Sigmoid colon (tissue), 7 donors: ENCODE measurements at places on chromosomes 2 and 18. TPM values are rescaled to one million over a fixed set of nuclear protein-coding genes. Genes with fewer than 3 reads are reported as not detected.

DNA sequence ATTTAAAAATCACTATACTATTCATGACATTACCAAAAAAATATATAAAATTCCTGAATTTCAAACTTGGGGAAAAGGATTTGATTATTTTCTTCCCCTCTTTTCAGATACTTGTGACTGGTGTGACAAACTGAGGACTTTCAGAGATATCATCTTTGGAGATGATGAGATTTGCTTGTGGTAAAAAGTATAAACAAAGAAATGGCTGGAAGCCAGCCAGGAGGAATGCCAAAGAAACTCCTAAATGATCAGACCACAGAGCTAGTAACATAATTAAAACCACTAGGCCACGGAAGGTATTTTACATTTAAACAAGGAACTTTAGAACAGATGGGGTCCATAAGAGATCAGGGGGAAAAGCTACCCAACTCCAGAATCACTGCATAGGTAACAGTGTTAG, 58.7 kb downstream of the PIGN start:
- no peaks in the 10 kb centered on the region for H3K27me3 ChIP-seq
- no peaks in the 10 kb centered on the region for H3K36me3 ChIP-seq
- no peak overlapping the region for H3K27ac ChIP-seq
- no peak for DNase-seq
- no peak overlapping the region for H3K4me3 ChIP-seq
- no peaks in the 10 kb centered on the region for H3K4me1 ChIP-seq

DNA sequence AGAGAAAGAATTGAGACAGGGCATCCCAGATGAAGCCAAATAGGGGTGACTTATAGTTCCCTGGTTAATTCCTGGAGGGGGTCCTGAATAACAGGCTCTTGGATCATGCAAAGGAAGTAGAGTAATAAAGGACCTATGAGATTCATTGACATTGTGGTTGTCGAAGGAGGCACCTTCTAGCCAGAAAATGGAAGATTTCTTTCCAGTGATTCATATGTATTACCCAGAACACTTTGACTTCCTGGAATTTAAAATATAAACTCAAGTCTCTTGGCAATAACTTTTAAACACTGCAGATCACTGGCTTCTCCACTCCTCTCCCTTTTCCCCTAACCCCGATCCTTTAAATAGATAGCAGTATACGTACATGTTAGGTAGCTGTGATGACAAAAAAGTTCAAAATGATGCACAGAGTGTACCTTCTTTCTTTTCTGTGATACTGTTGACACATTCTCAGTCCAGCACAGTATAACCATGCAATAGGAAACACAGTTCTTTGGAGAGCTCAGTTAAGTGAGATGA, 211.8 kb downstream of the LTBP1 start:
- no peaks in the 10 kb centered on the region for H3K36me3 ChIP-seq
- DNase-seq, result no peak
- H3K4me1 ChIP-seq, result no peaks in the 10 kb centered on the region
- H3K27me3 ChIP-seq, result no peaks in the 10 kb centered on the region
- no peak overlapping the region for H3K4me3 ChIP-seq

DNA sequence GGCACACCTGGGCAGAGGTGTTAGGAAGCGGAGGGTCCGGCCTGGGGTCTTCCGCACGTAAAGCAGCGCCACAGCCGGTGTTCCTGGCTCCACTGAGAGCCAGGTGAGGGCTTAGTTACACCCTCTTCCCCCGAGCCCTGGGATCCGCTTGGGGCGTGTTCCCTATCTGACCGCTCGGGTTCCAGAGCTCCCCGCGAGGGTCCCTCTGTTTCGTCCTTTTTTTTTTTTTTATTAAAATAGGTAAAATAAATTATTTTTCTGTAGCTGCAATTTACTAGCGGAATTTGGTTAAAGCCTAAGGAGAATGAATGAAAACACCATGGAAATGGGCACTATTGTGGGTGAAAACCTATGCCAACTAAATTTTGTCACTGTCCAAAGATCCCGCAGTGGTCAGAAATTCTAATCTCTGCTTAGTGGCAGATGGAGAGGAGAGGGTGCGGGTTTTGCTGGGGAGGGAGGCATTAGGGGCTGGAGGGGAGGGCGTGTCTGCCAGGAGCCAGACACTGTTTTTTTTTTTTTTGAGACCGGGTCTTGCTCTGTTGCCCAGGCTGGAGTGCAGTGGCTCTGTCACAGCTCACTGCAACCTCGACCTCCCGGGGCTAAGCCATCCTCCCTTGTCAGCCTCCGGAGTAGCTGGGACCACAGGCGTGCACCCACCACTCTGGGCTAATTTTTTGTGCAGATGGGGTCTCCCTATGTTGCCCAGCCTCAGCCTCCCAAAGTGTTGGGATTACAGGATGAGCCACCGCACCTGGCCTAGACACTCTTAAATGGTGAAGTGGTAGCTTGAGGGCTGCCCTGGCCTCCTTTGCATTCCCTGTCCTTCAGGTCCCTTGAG, 834 bp downstream of the PDCL3 start:
- peak overlapping the region; percentile 87 for H3K4me3 ChIP-seq
- peaks cover 30% of the 10 kb centered on the region for H3K4me1 ChIP-seq
- no peaks in the 10 kb centered on the region for H3K27me3 ChIP-seq
- peak overlapping the region; percentile 88 for H3K27ac ChIP-seq
- DNase-seq, result peak; percentile 64
- peaks cover 26% of the 10 kb centered on the region for H3K36me3 ChIP-seq

- no peaks in the 10 kb centered on the region for H3K36me3 ChIP-seq
- H3K4me3 ChIP-seq, result no peak overlapping the region
- DNase-seq, result no peak
- H3K27ac ChIP-seq, result no peak overlapping the region
- H3K27me3 ChIP-seq, result no peaks in the 10 kb centered on the region
- peaks cover 21% of the 10 kb centered on the region for H3K4me1 ChIP-seq
Measured at GRCh38 chr18:55240978-55241377, 281.7 kb upstream of the CCDC68 start.

SKOR2 gene
- not detected for total RNA-seq

GRCh38 chr2:218798767-218799504, 17.0 kb downstream of the CYP27A1 start:
- H3K4me3 ChIP-seq, result no peak overlapping the region
- no peak for DNase-seq
- no peaks in the 10 kb centered on the region for H3K4me1 ChIP-seq
- no peaks in the 10 kb centered on the region for H3K27me3 ChIP-seq
- no peaks in the 10 kb centered on the region for H3K36me3 ChIP-seq

- peaks cover 14% of the 10 kb centered on the region for H3K36me3 ChIP-seq
- peak overlapping the region; percentile 64 for H3K27ac ChIP-seq
- peaks cover 41% of the 10 kb centered on the region for H3K4me1 ChIP-seq
- no peaks in the 10 kb centered on the region for H3K27me3 ChIP-seq
Measured at GRCh38 chr2:127508023-127508630, 18.2 kb downstream of the IWS1 start.

GRCh38 chr2:176612036-176612435, 342.8 kb downstream of the MTX2 start:
- H3K27me3 ChIP-seq, result no peaks in the 10 kb centered on the region
- no peaks in the 10 kb centered on the region for H3K36me3 ChIP-seq
- no peak overlapping the region for H3K4me3 ChIP-seq
- no peak for DNase-seq
- H3K27ac ChIP-seq, result no peak overlapping the region

RGPD4 gene
- not detected for total RNA-seq

DNA sequence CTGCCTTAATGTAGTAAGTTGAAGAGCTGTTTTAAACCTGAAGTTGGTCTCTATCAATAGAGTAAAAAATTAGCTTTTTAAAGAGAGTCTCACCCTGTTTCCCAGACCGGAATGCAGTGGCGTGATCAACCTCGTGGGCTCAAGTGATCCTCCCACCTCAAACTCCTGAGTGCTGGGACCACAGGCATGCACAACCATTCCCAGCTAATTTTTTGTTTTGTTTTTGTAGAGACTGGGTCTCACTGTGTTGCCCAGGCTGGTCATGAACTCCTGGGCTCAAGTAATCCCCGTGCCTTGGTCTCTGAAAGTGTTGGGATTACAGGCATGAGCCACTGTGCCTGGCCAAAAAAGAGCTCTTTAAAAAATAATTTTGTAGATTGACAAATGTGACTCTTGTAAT, 40.3 kb downstream of the CRIM1 start:
- H3K27me3 ChIP-seq, result no peaks in the 10 kb centered on the region
- DNase-seq, result no peak
- peaks cover 22% of the 10 kb centered on the region for H3K4me1 ChIP-seq
- H3K27ac ChIP-seq, result peak overlapping the region; percentile 69
- H3K36me3 ChIP-seq, result no peaks in the 10 kb centered on the region

GRCh38 chr2:202494300-202495229, 118.4 kb downstream of the BMPR2 start:
- H3K36me3 ChIP-seq, result no peaks in the 10 kb centered on the region
- no peaks in the 10 kb centered on the region for H3K27me3 ChIP-seq
- no peak overlapping the region for H3K4me3 ChIP-seq
- H3K27ac ChIP-seq, result no peak overlapping the region
- peaks cover 17% of the 10 kb centered on the region for H3K4me1 ChIP-seq
- DNase-seq, result no peak

DNA sequence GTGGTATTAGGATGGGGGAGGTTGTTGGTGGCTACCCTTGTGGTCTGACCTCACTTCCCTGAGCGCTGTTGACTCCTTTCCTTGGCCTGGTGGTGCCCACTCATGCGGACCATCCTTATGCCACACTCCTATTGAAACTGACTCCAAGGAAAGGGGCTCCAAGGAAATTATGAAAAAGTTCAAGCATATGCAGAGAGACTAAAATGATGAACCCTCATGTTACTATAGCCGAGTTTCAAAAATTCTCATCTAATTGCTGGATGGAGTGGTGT, 96.2 kb upstream of the STPG4 start:
- no peak for DNase-seq
- H3K4me3 ChIP-seq, result no peak overlapping the region
- H3K27ac ChIP-seq, result no peak overlapping the region
- H3K36me3 ChIP-seq, result no peaks in the 10 kb centered on the region
- peaks cover 14% of the 10 kb centered on the region for H3K4me1 ChIP-seq
- H3K27me3 ChIP-seq, result no peaks in the 10 kb centered on the region

IFT172 gene
- total RNA-seq, result 37.7 TPM

DNA sequence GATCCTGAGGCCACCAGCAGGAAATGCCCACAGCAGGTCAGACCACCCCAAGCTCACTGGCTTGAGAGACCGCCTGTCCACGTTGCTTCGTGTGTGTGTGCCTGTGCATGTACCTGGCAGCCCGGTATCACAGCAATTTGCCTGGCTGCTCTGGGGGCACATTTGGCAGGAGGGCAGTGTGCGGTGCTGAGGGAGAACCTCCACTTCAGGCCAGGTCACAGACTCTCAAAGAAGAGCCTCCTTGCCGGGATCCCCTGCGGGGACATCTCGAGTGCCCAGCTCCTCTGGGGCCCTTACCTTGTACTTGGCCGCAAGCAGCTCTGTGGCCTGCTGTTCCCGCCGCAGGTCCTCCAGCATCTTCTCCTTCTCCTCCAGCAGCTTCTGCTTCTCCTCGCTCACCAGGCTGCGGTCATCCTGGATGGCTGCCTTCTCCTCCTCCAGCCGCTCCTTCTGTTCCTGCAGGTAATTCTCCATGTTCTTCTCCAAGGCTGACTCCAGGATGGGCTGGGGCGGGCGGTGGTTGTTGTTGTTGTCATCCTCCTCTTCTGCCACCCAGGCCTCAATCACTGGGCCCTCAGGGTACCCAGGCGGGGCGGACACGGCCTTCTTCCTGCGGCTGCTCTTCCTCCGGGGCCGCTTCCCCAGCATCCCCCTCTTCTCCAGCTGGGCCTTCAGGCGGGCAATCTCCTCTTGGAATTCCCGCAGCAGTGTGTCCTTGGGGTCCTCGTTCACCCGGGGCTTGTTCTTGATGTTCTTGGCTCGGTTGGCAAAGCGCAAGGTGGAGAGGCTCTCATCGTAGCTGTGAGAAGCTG, 2.0 kb downstream of the KIF3C start:
- no peak overlapping the region for H3K27ac ChIP-seq
- DNase-seq, result no peak
- peaks cover 54% of the 10 kb centered on the region for H3K4me1 ChIP-seq
- H3K4me3 ChIP-seq, result no peak overlapping the region
- H3K27me3 ChIP-seq, result no peaks in the 10 kb centered on the region
- H3K36me3 ChIP-seq, result no peaks in the 10 kb centered on the region

GRCh38 chr18:46099463-46099862, 1.4 kb upstream of the ATP5F1A start:
- no peak overlapping the region for H3K4me3 ChIP-seq
- peaks cover 34% of the 10 kb centered on the region for H3K4me1 ChIP-seq
- DNase-seq, result no peak
- H3K27me3 ChIP-seq, result no peaks in the 10 kb centered on the region
- H3K36me3 ChIP-seq, result no peaks in the 10 kb centered on the region

DNA sequence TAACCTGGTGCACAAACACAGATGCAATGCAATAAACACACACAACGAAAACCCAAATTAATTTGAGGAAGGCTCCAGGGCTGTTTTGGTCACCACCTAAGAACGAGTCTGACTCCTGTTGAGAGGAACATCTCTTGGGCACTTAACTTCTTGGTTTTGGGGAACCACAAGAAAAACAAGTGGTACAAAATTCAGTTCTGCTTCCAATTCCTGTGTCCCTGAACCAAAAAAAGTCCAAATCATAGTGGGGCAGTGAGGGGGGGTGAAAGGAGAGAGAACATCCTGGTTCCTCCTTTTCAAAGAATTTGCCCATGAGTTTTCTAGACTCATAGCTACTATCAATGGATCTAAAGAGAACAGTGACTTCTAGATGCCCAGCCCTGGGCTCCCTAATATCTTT, 143.6 kb downstream of the COL4A4 start:
- no peaks in the 10 kb centered on the region for H3K36me3 ChIP-seq
- DNase-seq, result no peak
- no peaks in the 10 kb centered on the region for H3K4me1 ChIP-seq

CIB4 gene
- not detected for total RNA-seq

NEU2 gene
- total RNA-seq, result not detected

DNA sequence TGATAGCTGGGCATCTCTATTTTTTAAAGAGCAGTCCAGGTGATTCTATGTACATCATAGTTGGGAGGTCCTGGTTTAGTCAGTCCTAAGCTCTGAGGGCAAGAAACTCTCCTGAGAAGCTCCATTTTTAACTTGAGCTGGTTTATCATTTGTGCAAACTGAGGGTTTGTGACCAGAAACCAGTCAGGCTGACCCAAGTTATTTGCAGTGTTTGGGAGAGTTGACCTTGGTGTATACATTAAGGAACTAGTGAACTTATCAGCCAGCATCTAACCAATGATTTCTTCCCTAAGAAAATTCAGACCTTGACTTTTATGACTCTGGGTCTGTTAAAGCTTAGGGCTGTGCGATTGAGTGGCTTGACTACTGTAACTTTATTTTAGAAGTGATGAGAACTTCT, 10.6 kb upstream of the MGAT5 start:
- H3K27me3 ChIP-seq, result no peaks in the 10 kb centered on the region
- H3K4me3 ChIP-seq, result no peak overlapping the region
- no peaks in the 10 kb centered on the region for H3K36me3 ChIP-seq
- no peak overlapping the region for H3K27ac ChIP-seq
- DNase-seq, result no peak
